AG10803 (cell line): ENCODE measurements at places on chromosomes 7 and 10.
A peak's percentile ranks its signal among the peaks of the same experiment; 100 is the strongest.

DNA sequence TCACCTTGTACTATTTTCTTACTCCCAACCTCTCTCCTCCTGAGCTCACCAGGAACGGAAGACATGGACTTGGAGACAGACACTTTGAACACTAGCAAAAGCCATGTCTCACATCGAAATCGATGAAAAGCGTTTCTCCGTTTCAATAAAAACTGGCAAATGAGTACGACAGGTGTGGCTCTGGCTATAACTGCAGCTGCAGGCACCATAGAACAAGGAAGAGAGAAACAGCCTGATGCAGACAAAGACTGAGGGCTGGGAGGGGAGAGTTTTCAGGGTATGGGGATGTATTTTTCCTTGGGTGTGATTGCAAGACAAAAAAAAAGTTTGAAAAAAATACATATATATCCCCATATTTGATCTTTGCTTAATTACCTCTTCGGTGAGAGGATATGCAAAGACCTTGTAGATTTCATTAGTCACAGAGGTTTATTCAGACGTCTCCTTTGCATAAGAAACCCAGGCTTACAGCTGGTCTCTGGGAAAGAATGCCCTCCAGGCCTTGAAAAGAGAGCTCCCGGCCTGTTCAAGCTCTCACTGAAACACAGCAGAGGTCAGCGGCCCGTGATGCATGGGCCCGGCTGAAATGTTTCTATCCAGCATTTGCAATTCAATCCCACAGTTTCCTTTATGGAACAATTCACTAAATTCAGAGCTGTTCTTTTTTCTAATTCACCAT is 63.1 kb downstream of the TLL2 start:
- DNase-seq, result no peak

GRCh38 chr10:16891375-16892313 is 74.4 kb upstream of the RSU1 start:
- peak; percentile 95 for DNase-seq

GRCh38 chr7:22842973-22843372 is 20.3 kb upstream of the TOMM7 start:
- DNase-seq, result no peak

- no peak for DNase-seq
Observed at GRCh38 chr10:100732241-100732596, 13.2 kb upstream of the PAX2 start.

DNA sequence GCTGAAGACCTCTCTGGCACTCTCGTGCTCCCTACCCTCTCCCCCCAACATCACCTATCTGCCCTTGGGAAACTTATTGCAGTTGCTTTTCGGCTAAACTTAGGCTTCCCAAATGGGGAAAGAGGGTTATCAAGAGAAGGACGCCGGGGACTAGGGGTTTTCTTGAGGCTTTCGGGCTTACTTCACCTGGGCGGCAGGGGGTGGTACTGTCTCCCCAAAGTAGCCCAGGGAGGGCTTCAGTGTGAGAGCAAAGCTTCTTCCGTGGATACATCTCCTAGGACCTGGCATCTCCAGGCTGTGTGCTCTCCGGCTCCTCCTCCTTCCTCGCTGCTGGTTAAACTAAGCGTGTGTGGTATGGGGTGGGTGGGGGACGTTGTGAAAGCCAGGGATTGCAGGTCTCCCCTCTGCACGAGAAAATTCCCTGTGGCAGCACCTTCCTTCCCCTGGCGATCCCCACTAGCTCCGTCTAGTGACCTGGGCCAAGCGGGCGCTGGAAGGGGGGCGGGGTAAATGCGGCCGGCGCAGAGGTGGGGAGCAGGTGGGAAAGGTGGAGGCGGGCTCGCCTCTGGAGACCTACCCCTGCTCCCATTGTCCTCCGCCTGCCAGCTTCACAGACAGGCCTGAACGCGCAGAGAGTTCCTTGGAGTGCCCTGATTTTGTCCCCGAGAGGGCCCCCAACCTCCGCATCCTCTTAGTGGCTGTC is 1.1 kb downstream of the PLXDC2 start:
- no peak for DNase-seq

- DNase-seq, result no peak
Observed at GRCh38 chr7:55250313-55250712, 114.8 kb upstream of the LANCL2 start.

DNA sequence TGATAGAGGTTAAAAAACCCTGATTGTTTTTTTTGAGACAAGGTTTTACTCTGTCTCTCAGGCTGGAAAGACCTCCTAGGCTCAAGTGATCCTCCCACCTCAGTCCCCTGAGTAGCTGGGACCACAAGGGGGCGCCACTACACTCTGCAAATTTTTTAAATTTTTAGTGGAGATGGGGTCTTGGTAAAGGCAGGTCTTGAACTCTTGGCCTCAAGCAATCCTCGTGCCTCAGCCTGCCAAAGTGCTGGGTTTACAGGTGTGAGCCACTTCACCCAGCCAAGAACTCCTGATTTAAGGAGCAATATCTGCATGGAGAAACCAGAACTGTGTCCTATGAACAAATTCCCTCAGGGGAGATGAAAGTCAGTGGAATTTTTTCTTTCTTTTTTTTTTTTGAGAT is 7.3 kb upstream of the KLHDC10 start:
- peak; percentile 19 for DNase-seq

GRCh38 chr7:43220250-43220649 is 107.8 kb downstream of the HECW1 start:
- peak; percentile 44 for DNase-seq

DNA sequence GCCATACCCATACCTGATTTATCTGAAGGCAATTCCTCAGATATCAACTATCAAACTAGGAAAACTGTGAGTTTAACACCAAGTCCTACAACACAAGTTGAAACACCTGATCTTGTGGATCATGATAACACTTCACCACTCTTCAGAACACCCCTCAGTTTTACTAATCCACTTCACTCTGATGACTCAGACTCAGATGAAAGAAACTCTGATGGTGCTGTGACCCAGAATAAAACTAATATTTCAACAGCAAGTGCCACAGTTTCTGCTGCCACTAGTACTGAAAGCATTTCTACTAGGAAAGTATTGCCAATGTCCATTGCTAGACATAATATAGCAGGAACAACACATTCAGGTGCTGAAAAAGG is 69.0 kb upstream of the RSBN1L start:
- DNase-seq, result no peak

DNA sequence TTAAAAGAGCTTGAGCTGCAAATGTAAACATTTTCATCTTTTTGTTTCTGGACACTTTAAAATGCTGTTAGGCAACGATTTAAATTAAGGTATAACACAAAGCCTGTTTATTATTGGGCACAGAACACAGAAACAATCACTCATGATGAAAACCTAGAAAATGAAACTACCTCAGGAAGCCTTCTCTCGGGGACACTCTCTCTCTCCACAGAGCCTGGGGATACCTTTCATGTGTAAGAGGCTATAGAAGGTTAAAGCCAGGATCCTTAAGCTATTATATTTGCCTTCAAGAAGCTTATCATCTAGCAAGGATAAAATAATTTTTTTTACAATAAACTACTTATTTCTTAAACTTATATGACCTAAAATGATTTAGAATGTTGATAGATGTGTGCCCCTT is 194.1 kb downstream of the SKAP2 start:
- no peak for DNase-seq

DNA sequence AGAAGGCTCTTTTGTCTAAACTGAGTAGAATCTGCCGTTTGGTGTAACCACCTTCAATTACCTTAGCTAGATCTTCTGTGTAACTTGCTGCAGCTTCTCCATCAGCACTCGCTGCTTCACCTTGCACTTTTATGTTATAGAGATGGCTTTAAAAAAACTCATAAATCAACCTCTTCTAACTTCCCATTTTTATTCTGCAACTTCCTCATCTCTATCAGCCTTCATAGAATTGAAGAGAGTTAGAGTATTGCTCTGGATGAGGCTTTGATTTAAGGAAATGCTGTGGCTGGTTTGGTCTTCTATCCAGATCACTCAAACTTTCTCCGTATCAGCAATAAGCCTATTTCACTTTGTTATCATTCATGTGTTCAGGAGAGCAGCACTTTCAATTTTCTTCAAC is 1131.9 kb upstream of the CELF2 start:
- DNase-seq, result no peak

GRCh38 chr7:97013134-97013844 is 7.9 kb downstream of the DLX6 start:
- DNase-seq, result no peak

GRCh38 chr7:138625084-138625848 is 75.9 kb downstream of the SVOPL start:
- no peak for DNase-seq

DNA sequence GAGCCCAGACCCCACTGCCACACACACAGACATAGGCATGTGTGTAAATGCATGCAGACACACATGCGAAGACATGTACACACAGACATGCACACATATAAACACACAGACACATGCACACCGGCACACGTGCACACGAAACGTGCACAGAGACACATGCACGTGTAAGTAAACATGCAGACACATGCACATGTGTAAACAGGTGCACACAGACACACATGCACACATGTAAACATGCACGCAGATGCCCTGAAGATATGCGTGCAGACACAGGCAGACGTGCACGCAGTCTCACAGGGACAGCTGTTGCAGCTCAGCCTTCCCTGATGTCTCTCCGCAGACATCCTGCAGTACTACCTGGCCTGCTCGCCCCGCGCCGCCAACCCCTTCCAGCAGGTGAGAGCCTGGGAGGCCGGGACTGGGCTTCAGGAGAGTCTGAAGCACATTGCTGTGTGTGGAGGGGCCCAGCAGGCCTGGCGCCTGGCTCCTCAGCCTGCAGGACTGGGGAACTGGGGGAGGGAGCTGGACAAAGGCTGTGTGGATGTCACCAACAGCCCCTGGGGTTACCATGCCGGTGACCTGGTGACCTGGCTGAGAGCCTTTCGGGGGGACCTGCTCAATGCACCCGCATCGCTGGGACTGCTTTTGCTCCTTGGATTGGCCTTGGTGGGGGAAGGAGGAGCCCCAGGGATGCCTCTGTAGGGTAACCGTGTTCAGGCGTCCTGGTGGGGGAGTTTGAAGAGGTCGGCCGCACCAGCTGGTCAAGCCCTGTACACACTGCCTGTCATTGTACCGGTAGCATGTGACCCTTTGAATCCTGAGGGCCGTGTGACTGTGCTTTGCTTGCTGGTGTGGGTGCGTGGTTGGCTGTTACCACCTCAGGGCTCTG is 20.3 kb downstream of the TTYH3 start:
- no peak for DNase-seq

GRCh38 chr10:13709931-13710650 is 123.3 kb downstream of the PRPF18 start:
- peak; percentile 89 for DNase-seq

DNA sequence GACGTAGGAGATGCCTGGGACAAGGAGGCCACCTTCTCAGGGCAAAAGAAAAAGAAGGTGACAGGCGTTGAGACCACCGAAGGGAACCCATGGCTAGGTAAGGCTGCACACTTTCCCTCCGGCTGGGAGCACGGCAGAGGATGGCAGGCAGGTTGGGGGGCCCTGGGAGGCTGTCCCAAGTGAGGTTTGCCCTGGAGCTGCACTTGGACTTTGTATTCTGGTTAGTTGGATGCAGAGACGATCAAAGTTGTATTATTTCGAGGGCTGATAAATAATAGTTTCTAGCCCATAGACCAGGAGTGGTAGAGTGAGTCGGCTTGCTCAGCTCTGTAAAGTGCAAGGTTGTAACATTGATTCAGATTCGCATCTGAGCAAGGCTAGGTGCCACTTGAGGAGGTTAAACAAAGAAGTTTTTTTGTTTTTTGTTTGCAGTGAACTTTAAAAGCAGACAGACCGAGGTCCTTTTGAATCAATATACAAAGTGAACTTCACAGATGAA is 608 bp downstream of the ENTPD7 start:
- DNase-seq, result no peak

GRCh38 chr7:79434867-79435266 is 18.6 kb downstream of the MAGI2 start:
- DNase-seq, result no peak

GRCh38 chr10:35961501-35961900 is 319.4 kb upstream of the FZD8 start:
- DNase-seq, result peak; percentile 36

DNA sequence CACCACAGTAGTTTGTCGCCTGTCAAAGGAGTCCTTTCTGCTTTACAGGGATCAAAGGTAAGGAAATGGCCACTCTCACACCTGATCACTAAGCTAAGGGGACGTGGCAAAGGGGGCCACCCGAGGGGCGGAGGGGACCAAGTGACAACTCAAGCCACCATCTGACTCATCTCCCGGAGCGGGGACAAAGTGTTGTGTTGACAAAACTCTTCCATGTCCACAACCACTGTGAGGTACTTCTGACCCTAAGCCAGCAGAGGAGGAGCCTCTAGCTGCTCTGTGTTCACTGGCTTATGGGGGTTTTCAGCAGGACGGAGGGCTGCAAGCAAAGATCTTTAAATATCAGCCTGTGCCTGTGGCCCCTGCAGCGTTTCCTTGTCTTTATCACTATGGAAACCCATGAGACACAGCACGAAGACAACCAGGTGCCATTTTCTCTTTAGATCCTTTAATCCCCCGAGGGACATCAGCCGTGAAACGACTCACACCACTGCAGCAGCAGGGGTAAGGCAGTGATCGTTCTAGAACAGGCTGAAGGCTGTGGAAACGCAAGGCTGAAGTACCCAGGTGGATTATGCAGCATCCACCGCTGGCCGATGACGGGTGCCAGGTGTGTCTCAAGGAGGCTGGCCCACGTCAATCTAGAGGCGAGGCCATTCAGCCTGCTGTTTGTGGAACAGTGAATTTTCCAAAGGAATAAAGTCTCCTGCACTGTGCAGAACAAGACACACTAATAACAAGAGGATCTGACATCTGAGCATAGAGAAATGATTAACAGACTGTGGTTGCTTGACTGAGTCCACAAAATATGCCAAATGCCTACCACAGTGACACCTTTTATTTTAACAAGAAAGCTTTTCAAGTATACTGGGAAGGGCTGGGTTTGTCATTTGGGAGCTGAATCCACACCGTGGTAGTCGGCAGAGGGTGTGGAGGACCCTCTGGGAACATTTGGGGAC is 26.6 kb upstream of the DDC start:
- no peak for DNase-seq

GRCh38 chr10:71840177-71840957 is 10.7 kb downstream of the PSAP start:
- peak; percentile 98 for DNase-seq

DNA sequence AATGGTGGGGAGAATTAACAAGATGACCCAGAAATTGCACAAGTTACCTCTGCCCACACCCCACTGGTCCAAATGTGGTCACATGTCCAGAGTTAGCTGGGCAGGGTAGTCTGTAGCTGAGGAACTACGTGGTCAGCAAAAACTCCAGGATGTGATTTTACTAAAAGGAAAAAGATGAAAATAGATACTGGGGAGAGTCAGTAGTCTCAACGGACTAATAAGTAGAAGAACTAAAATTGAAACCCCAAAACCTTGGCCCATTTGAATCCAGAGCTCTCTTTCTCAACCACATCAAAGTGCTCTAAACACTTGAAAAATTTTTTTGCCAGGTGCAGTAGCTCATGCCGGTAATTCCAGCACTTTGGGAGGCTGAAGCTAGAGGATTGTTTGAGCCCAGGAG is 146.3 kb downstream of the SKIDA1 start:
- DNase-seq, result no peak

- no peak for DNase-seq
Observed at GRCh38 chr7:27863880-27864279, 123.9 kb downstream of the TAX1BP1 start.

- DNase-seq, result no peak
Observed at GRCh38 chr7:63521-64021, 128.8 kb upstream of the FAM20C start.
